ENCODE measurements at places on chromosomes 16 and 17. TPM values are rescaled to one million over a fixed set of nuclear protein-coding genes. Genes with fewer than 3 reads are reported as not detected.

DNA sequence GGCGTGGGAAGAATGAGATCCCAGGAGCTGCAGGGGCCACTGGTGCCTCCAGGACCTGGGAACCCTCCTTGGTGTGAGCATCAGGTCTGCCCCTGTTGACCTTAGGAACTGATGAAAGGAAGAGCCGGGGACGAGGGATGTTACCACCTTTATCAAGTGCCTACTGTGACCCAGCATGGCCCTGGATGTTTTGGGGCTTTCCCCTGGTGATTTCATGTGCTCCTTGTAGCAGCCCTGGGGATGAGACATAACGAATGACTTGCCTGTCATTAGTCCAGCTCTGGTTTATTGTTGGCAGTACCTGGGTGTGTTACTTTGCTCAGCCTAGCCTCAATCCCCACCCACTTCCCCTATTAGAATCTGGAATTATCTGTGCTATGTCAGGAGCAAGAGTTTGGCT is 39.9 kb downstream of the WSCD1 start:
- no peak for DNase-seq

- no peak for DNase-seq
Measured at GRCh38 chr16:86508947-86509758, 1.2 kb upstream of the FOXF1 start.

ZG16 gene
- total RNA-seq, result not detected

GRCh38 chr17:29145289-29146073 is 34.7 kb downstream of the MYO18A start:
- DNase-seq, result peak; percentile 87

- DNase-seq, result no peak
Measured at GRCh38 chr16:87754535-87754934, 11.3 kb downstream of the KLHDC4 start.

GRCh38 chr17:75418531-75418930 is 13.1 kb upstream of the GRB2 start:
- DNase-seq, result no peak

- no peak for DNase-seq
Measured at GRCh38 chr16:81432937-81433557, 11.6 kb upstream of the CMIP start.

GRB7 gene
- total RNA-seq, result 0.11 TPM

- DNase-seq, result no peak
Measured at GRCh38 chr17:71200597-71200996, 920.2 kb upstream of the SOX9 start.

DNA sequence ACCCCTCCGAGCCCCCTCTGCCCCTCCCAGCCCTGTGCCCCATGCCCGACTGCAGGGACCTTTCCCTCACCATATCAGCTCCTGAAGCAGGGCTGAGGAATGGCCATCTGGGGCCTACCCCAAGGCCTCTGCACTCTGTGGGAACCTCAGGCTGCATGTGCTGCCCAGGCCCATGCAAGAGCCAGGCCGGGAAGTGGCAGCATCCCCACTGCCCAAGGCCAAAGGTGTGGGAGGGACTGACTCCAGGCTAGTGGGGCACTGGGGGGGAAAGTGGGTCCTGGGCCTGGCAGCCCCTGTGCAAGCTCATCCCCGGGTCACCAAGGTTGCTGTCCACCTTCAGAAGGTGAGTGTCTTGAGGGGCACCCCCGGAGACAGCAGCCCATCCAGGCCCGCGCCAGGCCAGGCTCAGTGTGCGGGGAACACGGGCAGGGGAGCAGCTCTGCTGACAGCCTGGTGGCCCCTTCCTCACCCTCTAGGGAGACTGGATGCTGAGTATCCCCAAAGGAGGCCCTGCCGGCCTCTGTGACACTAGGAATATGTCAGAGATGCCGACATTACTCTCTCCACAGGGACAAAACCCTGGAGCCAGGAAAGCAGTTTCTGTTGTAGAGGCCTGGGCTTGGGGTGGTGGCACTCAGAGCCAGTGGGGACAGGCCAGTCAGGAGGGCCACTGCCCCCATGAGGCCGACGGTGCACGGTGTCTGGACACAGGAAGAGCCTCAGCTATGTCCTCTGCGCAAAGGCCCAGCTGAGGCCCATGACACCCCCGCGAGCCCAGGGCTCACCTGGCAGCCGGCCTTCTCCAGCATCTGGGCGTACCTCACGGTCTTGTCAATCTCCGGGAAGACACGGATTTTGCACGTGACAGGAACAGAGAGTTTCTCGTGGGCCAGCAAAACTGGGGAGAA is 3.3 kb downstream of the DUS1L start:
- DNase-seq, result no peak

- DNase-seq, result peak; percentile 41
Measured at GRCh38 chr16:68658341-68658973, 13.3 kb downstream of the CDH3 start.

GAS7 gene
- total RNA-seq, result 115 TPM

- peak; percentile 63 for DNase-seq
Measured at GRCh38 chr16:85303354-85303883, 191.1 kb upstream of the CIBAR2 start.

- DNase-seq, result no peak
Measured at GRCh38 chr17:39757931-39758873, 20.5 kb downstream of the GRB7 start.

DNA sequence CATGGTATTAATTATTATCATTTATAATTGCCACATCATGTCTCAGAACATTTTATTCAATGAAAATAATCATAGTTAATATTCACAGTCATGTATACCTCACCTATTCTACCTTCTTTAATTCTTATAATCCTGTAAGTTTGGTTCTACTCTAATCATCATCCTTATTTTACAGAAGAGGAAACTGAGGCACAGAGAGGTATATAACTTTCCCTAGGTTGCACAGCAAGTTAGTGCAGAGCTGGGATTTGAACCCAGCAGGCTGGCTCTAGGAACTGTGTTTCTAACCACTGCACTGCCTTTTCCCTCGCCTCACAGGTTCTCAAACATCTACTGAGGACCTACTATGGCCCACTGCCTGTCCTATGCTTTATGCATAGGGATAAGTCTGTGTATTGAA is 32.7 kb downstream of the WSB1 start:
- DNase-seq, result no peak

GRCh38 chr16:22681554-22682291 is 132.2 kb upstream of the HS3ST2 start:
- DNase-seq, result peak; percentile 43

P2RX5 gene
- total RNA-seq, result 2.4 TPM

DNA sequence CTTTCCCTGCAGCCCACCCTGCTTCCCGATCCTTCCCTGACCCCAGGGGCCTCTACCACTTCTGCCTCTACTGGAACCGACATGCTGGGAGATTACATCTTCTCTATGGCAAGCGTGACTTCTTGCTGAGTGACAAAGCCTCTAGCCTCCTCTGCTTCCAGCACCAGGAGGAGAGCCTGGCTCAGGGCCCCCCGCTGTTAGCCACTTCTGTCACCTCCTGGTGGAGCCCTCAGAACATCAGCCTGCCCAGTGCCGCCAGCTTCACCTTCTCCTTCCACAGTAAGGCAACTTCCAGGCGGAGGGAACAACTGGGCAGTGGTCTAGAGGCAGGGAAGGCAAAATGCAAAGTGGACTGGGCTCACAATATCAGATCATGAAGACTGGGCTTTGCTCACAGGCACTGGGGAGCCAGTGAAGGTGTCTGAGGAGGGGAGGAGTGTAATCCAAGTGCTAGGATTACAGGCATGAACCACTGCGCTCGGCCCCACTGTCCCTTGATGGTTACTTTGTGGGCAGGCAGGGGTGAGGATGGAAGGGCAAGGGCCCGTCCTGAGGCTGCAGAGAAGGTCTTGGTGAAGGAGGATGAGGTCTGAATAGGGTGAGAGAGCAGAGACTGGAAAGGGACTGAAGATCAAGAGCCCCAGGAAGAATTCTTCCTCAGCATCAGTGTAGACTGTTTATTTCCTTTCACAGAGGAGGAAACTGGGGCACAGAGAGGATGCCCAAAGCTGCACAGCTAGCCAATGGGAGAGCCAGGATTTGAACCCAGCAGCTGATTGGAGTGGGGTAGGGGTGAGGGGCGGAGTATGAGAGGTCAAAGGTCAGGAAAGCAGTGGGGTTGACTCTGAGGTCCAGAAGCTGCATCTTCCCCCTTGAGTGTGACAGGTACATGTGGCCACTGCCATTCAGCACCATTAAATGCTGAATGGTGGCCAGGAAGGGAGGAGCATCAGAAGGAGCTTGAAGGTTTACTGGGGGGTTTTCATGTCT is 16.5 kb upstream of the ADGRG3 start:
- no peak for DNase-seq

SMIM22 gene
- total RNA-seq, result not detected

- DNase-seq, result peak; percentile 45
Measured at GRCh38 chr17:39699818-39700147, at the start of gene ERBB2. TSS of gene ERBB2 (plus strand) at chr17:39700064. CDS start at chr17:39700239, 175 bp downstream.

All from SK-MEL-5 (cell line).